ENCODE measurements at places on chromosomes 16 and 17. TPM values are rescaled to one million over a fixed set of nuclear protein-coding genes. Genes with fewer than 3 reads are reported as not detected.

DNA sequence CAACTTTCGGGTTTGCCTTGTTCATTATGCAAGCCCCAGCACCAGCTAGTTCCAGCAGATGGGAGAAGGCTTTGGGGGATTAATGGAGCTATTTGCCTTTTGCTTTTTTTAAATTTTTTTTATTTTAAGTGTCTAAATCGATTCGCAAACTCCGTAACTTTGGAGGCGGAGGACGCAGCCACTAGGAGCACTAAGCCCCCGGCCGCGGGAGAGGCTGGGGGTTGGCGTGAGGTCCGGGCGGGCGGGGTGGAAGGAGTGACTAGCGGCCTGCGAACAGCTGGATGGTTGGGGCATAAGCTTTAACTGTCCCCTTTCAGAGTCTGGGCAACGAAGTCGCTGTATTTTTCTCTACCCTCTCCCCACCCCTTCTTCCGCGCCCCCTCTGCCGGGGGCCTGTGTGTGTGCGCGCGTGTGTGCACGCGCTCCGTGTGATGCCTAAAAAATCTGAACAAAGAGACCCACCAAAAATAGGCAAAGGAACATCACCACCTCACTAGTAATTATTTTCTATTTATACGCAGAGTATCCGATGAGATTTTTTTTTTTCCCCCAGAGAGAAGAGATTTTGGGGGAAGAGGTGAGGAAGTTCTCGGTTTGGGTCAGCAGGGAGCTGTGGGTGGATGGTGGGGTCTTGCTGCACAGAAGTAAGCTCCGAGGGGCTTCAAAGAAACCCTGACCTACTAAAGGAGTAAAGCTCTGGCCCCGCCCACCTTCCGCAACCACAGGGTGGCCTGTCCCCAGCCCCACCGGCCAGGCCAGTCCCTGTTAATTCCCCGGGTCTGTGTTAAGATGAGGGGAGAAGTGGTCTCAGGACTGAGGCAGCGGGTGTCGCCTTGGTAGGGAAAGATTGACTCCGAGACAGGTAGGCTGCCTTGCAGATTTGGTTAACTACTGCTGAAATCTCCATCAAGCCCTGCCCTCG, 2.3 kb downstream of the SHISA9 start:
- DNase-seq: no peak
- H3K36me3 ChIP-seq: no peaks in the 10 kb centered on the region
- peaks cover 36% of the 10 kb centered on the region for H3K27me3 ChIP-seq
- H3K27ac ChIP-seq: peak overlapping the region; percentile 42
- peak overlapping the region; percentile 47 for H3K4me3 ChIP-seq

Gene KCTD2
- total RNA-seq: 25.5 TPM

DNA sequence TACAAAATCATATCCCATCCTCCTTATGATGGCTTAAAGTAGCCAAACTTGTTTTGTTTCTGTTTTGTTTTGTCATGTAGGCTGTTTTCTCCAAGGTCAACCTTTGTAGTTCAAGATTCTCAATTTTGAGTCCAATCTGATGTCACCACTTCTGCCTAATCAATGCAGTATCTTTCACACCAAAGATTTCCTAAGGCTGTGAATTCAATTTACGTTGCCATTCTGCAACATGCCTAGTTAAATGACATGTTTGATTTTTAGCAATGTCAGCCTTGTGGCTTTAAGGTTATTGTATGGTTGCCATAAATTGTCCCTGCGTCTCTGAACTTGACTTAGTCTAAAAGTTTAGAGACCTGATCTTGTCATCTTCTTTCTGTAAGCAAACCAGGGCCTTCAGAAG, 20.4 kb downstream of the ZNF213 start:
- H3K36me3 ChIP-seq: no peaks in the 10 kb centered on the region
- H3K27me3 ChIP-seq: peaks cover 4% of the 10 kb centered on the region
- H3K4me1 ChIP-seq: peaks cover 45% of the 10 kb centered on the region
- H3K4me3 ChIP-seq: no peak overlapping the region
- DNase-seq: no peak
- H3K27ac ChIP-seq: no peak overlapping the region

- peaks cover 29% of the 10 kb centered on the region for H3K27me3 ChIP-seq
- no peak for DNase-seq
- peaks cover 13% of the 10 kb centered on the region for H3K4me1 ChIP-seq
- no peak overlapping the region for H3K27ac ChIP-seq
- H3K4me3 ChIP-seq: no peak overlapping the region
Measured at GRCh38 chr16:90044111-90044551, 24.9 kb upstream of the DBNDD1 start.

GRCh38 chr17:78759203-78759968, 22.7 kb downstream of the CYTH1 start:
- no peak overlapping the region for H3K4me3 ChIP-seq
- peak overlapping the region; percentile 30 for H3K27ac ChIP-seq
- H3K36me3 ChIP-seq: no peaks in the 10 kb centered on the region
- no peaks in the 10 kb centered on the region for H3K27me3 ChIP-seq

DNA sequence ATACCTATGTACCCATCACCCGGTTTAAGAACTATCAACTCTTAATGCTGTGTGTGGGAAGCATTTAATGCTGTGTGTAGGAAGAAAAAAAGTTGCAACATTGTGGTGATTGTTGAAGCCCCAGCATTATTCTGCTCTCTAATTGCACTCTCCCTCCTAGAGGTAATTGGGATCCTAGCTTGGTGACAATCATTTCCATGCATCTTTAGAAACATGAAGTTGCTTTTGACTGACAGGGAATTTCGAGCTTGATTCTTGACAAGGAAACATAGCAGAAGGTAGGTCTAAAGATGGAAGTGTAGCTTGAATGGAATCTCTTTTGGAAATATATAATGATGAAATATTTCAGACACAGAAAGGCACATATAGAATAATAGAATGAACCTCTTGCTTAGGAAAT, 27.3 kb downstream of the HEXIM2 start:
- no peaks in the 10 kb centered on the region for H3K27me3 ChIP-seq
- no peak for DNase-seq
- no peaks in the 10 kb centered on the region for H3K4me1 ChIP-seq
- no peak overlapping the region for H3K4me3 ChIP-seq

GRCh38 chr17:80859002-80859941, 132.4 kb upstream of the CHMP6 start:
- peak; percentile 94 for DNase-seq
- H3K36me3 ChIP-seq: no peaks in the 10 kb centered on the region
- no peaks in the 10 kb centered on the region for H3K27me3 ChIP-seq
- peak overlapping the region; percentile 62 for H3K27ac ChIP-seq

DNA sequence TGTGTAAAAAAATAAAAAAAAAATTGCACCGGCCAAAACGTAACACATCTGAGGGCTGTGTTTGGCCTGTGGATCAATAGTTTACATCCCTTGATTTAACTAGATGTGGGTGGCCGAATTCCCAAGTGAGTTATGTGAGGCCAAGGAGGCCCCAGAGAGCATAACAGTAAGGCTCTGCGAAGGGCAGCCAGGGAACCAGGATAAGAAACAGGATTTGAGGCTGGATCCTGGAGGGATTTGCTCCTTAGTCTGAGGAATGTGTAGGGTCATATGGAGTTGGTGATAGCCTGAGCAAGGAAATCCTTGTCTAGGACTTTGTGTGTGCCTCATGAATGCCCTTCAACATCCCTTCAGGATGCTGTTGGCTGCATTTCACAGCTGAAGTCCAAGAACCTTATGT, 2.0 kb downstream of the PHKG2 start:
- no peaks in the 10 kb centered on the region for H3K27me3 ChIP-seq
- DNase-seq: no peak
- no peak overlapping the region for H3K4me3 ChIP-seq
- H3K36me3 ChIP-seq: peaks cover 21% of the 10 kb centered on the region
- peaks cover 13% of the 10 kb centered on the region for H3K4me1 ChIP-seq

DNA sequence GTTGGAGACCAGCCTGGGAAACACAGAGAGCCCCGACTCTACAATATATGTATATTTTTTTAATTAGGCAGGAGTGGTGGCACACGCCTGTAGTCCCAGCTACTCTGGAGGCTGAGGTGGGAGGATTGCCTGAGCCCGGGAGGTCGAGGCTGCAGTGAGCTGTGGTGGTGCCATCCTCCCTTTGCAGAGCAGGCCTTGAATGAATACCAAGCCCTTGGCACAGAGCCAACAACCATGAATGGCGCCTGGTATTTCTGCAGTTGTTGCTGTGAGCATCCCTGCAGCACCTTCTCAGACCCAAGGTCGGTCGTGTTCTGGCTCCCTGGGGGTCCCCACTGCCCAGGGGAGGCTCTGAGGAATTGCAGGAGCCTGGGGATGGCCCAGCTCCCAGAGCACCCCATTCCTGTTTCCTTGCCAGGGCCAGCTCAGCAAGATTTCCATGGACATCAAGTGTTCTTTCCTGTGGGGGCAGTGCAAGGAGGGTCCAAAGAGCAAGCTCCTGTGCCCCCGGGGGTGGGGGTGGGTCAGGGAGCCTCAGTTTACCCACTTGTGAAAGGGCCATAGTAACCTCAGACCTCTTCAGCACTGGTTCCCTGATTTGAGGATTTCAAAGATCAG, 25.6 kb upstream of the RMI2 start:
- no peaks in the 10 kb centered on the region for H3K4me1 ChIP-seq
- H3K36me3 ChIP-seq: no peaks in the 10 kb centered on the region
- DNase-seq: no peak

DNA sequence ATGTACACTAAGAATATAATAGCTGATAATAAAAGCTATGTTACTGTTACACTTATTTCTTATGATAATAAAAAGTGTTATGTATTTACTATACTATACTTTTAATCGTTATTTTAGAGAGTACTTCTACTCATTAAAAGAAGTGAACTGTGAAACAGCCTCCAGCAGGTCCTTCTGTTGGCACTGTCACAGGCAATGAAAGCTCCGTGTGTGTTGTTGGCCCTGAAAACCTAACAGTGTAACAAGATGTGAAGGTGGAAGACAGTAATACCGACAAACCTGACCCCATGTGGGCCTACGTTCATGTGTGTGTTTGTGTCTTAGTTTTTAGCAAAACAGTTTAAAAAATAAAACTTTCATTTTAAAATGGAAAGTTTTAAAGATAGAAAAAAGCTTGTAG, 91.8 kb downstream of the STH start:
- no peaks in the 10 kb centered on the region for H3K27me3 ChIP-seq
- no peak for DNase-seq
- H3K4me1 ChIP-seq: peaks cover 40% of the 10 kb centered on the region

DNA sequence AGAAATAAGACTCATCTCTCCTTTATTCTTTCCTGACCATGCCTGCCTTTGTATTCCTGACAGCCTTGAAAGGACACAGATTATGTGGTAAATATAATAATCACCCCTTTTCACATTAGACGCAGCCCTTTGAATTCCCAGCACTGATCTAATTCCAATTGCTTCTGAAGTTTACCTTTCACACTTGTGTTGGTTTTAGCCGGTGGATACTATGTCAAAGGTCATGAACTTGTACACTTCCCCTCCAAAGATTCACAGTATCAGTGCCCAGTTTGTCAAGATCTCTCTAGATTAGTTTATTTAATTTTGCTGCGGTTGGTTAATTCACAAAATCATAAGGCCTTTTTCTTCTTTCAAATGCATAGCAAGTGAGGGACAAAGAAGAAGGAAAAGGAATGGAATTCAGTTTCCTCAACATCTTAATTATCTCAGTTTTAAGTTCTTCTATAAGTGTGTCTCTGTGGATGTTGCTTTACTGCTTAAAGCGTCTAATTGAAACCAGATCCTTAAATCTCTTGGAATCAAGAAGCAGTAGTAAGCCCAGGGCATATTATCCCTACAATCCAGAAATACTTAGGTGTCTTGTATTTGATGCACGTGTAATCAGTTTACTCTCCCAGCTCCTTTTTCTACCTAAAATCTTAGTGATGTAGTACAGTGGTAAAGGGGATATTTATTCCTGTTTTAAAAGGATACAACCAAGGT, 174.3 kb upstream of the TBX2 start:
- H3K27ac ChIP-seq: no peak overlapping the region
- H3K27me3 ChIP-seq: no peaks in the 10 kb centered on the region
- H3K4me1 ChIP-seq: no peaks in the 10 kb centered on the region
- H3K36me3 ChIP-seq: no peaks in the 10 kb centered on the region
- no peak for DNase-seq

Gene CLDN6
- not detected for total RNA-seq

Gene MRPS7
- total RNA-seq: 51.5 TPM

Gene IKZF3
- total RNA-seq: 1.5 TPM

Data from sigmoid colon (tissue), 7 donors.